Natural killer cell treated with Interleukin-12 subunit alpha and Interleukin-12 subunit beta and Interleukin-15 and Interleukin-18, amount 100 ng/mL, for 72 hours (primary cell): ENCODE measurements at places on chromosomes 7 and 10. TPM values are rescaled to one million over a fixed set of nuclear protein-coding genes. Genes with fewer than 3 reads are reported as not detected.

SHTN1 gene
- not detected for total RNA-seq

DNA sequence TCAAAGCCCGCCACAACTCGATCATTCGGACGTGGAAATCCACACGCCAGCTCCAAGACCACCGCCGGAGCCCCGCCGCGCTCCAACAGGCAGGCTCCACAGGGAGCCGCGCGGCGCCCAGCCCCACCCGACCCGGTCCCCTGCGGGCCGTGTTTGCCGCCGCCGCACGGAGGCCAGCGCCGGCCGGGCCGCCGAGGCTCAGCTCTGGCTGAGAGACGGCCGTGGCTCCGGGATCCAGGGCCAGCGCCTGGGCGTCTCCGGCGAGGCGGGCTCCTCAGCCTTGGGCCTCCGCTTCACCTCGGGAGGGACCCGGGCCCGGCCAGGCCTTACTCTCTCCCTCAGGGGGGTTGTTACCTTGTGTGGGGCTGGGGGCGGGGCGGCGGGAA is 333 bp downstream of the SMNDC1 start:
- DNase-seq = no peak

GRCh38 chr7:31073326-31074119 is 21.4 kb downstream of the ADCYAP1R1 start:
- no peak for DNase-seq

ZNHIT1 gene
- total RNA-seq = 57.6 TPM

- DNase-seq = no peak
These were observed 124.0 kb downstream of the MAPK8 start for GRCh38 chr10:48430402-48430993.

- no peak for DNase-seq
These were observed 195.4 kb upstream of the PLXDC2 start for GRCh38 chr10:19620811-19621210.

- DNase-seq = no peak
These were observed 52.4 kb upstream of the NANOS1 start for GRCh38 chr10:118977022-118977599.

DNA sequence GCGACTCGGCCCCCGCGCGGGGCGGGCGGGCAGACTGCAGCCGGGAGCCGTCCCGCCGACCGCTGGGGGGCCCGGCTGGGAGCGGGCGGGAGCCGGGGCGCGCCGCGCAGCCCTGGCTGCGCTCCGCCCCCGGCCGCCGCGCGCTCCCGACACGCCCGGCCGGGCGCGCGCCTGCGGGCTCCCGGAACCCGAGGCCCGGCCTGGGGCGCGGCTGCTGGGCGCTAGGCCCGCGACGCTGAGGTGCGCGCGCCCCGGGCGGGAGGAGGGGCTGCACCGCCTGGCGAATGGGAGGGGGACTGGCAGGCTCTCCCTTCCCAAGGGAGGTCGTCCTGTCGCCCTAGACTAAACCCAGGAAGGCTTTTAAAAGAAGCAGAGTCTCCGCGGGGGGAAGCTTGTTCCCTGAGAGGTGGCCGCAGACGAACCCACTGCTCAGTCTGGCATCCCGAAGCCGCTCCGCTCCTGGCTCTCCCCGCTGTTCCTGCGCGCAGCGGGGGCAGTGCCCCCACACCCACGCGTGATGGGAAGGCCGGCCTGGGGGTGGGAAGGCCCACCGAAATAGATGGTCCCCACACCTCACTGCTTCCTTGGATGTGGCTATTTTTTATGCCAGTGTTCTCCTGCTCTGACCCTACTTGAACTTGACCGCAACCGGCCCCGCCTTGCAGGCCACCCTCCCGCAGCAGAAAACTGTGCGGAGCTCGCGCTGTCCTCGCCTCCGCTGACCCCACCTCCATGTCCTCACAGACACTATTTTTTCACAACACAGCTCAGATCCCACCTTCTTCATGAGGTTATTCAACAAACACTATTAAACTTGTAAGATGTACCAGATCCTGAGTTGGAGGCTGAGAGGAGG is at the start of gene VOPP1:
Gene VOPP1 (minus strand): TSS at position 125 of the 856 bp plus-strand sequence. CDS start 178 bp downstream, outside the sequence.
- peak; percentile 80 for DNase-seq

DNA sequence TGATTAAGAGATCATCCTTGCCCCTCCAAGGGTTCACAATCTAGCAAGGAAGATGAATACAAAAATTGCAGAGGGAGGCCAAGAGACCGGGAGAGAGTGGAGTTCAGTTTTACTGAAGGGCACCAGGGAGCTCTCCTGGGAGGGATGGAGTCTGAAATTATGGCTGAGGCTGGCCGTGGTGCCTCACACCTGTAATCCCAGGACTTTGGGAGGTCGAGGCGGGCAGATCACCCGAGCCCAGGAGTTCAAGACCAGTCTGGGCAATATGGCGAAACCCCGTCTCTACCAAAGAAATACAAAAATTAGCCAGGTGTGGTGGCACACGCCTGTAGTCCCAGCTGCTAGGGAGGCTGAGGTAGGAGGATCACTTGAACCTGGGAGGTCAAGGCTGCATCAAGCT is 51.4 kb upstream of the MXI1 start:
- no peak for DNase-seq

GRCh38 chr7:46653848-46654247 is 732.8 kb upstream of the IGFBP3 start:
- DNase-seq = no peak

- no peak for DNase-seq
These were observed 55.5 kb upstream of the PTPN12 start for GRCh38 chr7:77481615-77482014.

DNA sequence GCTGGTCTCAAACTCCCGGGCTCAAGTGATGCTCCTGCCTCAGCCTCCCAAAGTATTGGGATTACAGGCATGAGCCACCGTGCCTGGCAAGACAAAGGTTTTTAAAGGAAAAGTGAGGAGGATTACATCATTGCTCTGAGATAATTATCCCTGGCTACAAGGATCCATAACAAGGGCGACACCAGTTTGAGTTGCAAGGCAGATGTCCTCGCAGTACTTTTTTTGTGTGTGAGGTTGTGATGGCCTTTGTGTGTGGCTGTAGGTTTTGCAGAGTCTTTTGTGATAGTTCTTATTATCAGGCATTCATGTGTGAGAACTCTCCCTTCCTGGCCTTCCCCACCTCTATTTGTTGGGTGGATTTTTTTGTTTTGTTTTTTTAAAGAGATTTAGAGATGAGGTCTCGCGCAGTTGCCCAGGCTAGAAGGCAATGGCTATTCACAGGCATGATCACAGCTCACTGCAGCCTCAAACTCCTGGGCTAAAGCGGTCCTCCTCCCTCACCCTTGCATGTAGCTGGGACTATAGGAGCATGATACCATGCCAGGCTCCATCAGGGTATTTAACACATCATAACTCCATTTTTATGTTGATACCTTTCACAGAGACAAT is 10.0 kb downstream of the BTBD16 start:
- no peak for DNase-seq

DNA sequence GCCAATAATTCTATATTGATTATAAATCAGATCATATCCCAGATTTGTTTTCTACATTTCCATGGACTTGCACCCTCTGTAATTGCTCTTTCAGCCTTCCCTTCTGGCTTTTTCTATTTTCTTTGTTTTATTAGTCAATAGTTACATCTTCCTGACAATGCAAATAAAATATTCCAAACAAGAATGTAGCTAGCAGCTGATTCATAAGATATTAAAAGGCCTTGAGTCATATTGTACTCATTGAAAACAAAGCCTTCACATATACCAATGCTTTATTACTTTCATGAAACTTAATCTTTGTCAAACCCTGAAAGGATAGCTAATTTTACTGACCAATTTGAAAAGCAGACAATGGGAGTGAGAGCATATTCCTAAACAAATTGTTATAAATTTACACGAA is 10.7 kb upstream of the SFMBT2 start:
- DNase-seq = no peak

DNA sequence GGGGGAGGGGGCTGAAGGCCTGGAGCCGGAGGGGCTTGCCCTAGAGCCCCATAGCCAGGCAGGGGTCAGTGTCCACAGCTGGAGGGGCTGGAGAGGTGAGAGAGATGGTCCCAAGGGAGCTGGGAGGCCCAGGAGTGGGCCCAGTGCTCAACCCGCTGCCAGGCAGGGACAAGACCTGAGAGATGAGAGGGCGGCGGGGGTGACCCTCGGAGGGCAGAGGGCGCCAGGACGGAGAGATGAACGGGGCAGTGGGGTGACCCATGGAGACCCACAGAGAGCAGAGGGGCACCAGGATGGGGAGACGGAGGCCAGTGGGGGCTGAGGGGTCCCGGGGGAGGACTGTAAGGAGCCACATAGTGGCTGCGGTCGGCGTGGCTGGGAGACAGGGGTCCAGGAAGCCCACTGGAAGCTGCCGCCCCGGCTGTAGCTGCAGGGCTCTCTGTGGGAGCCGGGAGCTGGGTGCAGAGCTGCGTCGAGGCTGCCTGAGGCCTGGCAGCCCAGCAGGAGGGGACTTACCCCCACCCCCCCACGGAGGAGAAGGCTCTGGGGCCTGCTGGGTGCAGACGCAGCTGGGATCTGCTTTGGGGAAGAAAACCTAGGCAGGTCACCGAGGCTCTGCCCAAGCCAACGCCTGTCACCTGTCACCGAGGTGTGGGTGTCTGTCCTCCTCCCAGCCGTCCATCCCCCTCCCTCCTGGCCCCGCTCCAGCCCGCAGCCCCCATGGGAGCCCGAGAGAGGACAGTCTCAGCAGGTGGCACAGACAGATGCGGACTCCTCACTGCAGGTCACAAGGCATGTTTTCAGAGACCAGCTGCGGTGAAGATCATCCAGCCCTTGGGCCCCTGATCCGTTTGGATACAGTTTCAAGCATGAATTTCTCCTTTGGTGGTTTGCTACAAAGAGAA is 25.1 kb downstream of the PWWP2B start:
- DNase-seq = no peak

- DNase-seq = no peak
These were observed 206.1 kb upstream of the NPSR1 start for GRCh38 chr7:34451923-34452322.

GRCh38 chr7:620056-620455 is 100.4 kb upstream of the PDGFA start:
- DNase-seq = no peak

DNA sequence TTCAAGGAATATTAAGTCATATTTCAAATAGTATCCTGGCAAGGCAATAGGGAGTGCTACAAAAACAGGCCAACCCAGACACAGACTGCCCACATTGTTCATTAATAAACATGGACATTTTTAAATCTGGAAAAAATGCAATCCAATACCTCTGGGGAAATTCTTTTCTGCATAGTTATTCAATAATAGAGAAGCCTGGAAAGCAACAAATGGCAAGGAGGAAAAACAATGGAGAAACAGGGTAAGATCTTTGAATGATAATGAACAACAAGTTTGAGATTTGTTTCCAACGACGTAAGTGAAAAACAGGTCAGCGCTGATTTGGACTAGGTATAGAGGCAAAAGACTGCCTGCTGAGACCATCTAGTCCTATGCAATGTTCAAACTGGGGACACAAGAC is 44.7 kb upstream of the ZNF800 start:
- no peak for DNase-seq

DNA sequence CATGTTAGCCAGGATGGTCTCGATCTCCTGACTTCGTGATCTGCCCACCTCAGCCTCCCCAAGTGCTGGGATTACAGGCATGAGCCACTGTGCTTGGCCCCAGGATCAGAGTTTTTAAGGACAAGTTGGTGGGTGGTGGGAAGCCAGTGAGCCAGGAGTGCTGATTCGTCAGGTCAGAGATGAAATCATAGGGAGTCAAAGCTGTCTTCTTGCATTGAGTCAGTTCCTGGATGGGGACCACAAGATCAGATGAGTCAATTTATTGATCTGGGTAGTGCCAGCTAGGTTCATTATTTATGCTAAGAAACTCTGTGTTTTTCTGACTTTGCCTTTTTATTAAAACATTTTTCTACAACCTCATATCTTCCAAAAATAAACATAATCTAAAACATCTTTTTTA is 423.8 kb downstream of the ARL4A start:
- DNase-seq = no peak

SCD gene
- 51.4 TPM for total RNA-seq

IDE gene
- 52.8 TPM for total RNA-seq

- DNase-seq = no peak
These were observed 44.0 kb downstream of the HIPK2 start for GRCh38 chr7:139733751-139734150.

- no peak for DNase-seq
These were observed 106.6 kb upstream of the SHH start for GRCh38 chr7:155918720-155919390.

DNA sequence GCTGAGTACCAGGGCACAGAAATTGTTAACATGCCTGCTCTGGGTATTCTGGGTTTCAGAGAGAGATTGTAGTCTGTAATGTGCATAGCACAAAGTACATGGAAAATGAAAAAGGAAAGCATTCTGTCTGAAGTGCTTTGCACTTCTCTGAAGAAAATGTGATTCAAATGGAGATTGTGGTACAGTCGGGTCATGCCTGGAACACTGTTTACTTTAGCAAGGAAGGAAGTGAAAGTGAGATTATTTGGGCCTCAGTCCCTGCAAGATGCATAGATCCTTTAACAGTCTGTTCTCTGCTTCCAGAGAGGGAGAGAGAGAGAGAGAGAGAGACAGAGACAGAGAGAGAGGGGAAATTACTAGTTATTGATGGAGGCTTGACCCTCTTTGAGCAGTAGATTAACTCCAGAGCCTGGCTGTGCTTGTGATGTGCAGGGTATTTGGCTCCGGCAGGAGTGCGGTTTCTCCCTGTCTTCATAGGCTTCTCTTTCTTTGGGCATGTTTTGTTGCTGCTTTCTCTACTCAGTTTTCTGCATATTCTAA is 5.4 kb downstream of the VWC2 start:
- DNase-seq = no peak

GRCh38 chr10:18162021-18162627 is 21.9 kb downstream of the CACNB2 start:
- no peak for DNase-seq

DNA sequence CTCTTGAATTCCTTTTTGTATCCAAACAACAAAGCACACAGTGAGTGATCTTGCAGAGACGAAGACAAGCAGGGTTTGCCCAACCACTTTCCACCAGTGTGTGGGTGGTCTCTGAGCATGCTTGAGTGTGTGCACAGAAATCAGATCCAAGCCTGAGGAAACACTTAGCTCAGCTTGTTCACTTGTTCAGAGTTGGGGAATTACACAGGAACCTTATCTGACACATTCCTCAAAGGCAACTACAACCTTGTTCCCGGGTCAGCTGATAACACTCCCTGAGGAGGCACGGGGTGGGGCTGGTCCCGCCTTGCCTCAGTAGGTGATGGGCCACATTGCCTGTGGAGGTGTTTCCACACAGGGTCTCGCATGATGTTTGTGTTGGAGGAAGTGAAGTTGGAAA is 216.9 kb downstream of the DYNC1I1 start:
- no peak for DNase-seq

FKBP14 gene
- 12.6 TPM for total RNA-seq

DNA sequence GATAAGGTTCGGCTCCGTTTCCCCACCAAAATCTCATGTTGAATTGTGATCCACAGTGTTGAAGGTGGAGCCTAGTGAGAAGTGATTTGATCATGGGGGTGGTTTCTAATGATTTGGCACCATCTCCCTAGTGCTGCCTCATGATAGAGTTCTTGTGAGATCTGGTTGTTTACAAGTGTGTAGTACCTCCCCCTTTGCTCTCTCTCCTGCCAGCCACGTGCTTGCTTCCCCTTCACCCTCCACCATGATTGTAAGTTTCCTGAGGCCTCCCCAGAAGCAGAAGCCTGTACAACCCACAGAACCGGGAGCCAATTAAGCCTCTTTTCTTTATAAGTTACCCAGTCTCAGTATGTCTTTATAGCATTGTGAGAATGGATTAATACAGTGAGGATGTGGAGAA is 12.1 kb upstream of the LRGUK start:
- DNase-seq = no peak

ANXA8L1 gene
- not detected for total RNA-seq

GSTO2 gene
- total RNA-seq = 0.93 TPM

GRCh38 chr10:98074315-98074911 is 44.0 kb upstream of the CRTAC1 start:
- no peak for DNase-seq
